Uterus (tissue), 4 donors: ENCODE measurements at places on chromosomes 11 and 22. TPM values are rescaled to one million over a fixed set of nuclear protein-coding genes. Genes with fewer than 3 reads are reported as not detected.

GRCh38 chr11:66874232-66874631 lies 17.4 kb downstream of the LRFN4 start:
- DNase-seq = no peak

DNA sequence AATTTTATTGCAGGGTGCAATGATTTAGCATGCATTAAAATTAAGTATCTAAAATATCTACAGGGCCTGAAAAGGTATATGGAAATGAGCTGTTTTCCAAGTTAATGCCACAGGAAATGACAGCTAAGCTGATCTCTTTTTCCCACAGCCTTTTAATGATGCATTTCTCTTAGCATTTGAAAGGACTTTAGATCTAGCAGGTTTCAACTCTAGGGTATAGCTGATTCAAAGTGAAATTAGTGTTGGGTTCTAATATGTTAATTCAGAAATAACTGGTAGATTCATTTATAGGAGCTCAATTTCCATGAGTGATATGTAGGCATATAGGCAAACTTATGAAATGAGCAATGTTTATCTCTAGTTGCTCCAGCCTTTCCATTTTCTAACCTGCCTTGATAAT lies 274.2 kb downstream of the CASP12 start:
- DNase-seq = no peak

DNA sequence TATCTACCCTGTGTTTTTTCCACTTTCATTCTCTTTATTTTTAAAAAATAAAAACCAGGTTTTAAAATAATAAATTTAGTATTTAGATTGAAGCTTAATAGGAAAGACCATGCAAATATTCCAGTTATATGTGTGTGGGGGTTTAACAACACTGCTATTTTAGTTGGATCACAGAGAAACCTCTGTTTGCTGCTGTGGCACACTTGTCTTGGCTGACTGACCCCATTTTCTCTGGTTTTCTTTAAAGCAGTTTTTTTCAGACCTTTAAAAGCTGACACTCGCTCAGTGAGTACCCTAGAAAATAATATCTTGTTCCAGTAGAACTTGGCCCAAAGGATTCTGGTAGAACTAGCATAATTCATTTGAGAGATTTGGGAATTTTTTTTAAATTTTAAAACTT lies 31.6 kb downstream of the ACER3 start:
- DNase-seq = no peak

Gene INPP5J
- 4.7 TPM for total RNA-seq

Gene SCUBE2
- total RNA-seq = 3.1 TPM

DNA sequence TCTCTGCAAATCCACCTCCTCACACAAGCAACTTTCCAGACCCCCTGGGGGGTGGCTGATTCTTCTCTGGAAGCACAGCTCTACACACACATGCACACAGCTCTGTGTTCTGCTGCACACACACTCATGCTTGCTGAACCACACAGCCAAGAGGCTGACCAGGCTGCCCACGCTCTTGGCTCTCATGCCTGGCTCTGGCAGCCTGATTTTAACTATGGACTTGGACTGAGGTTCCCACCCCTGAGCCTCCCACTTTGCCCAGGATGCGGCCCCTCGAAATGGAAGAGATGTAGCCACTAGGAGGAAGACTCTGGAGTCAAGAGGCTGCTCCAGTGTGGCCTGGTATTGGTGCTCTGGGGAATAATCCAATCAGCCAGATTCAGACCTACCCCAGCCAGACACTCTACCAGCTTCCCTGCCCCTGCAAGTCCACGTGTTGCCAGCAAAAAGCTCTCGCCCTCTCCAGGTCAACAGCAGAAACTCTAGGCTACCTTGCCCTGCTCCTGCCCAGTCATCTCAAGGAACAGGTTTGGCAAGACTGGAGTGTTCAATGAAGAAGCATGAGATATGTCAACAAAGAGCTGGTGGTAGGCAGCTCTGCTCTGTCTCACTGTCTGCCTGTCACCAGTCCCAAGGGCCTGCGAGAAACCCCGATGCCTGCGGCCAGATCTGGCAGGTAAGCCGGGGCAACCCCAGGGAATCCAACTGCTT lies 8.8 kb upstream of the CASTOR1 start:
- no peak for DNase-seq

Gene KCNJ1
- not detected for total RNA-seq

DNA sequence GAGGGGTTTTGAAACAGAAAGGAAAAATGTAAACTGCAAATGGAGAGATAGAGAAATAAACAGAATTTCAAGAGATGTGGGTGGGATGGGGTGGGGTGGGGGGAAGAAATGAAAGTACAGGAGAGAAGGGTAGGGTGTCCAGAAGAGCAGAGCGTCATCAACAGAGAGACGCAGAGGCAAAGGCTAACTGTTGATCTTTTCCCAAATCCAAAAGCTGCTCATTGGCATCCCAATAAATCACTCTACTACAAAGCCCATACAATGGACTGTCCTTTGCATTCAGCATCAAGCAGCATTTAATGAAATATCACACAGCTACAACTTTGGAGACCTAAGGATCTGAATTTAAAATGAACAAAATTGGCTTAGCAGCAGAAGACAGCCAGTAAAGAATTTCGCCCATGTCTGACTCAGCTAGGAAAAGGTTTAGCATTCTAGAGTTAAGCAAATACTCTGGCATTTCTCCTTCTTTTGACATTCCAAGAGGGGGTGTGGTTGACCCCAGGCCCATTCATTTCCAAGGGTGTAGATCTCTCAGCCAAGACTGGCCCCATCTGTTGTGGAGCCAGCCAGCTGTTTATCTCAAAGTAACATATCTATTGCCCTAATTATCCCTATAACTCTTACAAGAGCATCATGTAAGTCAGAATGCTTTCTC lies 1.5 kb downstream of the RAB30 start:
- DNase-seq = no peak

DNA sequence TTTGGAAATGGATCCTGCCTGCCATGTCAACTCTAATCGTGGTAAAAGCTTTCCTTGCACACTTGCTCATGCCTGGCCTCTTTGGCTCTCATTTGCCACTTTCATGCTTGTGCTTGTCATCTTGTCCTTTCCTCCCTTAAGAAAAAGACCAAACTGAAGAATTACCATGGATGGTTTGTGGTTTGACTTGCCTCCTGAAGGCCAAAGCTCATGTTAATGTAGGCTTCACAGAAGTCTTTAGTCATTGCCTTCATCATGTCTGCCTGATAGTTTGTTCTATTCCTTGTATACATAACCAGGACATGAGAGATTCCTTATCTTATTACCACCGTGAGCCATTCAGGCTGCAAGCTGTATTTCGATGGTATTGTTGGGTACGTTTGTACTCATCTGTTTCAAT lies 17.3 kb downstream of the TEAD1 start:
- no peak for DNase-seq

DNA sequence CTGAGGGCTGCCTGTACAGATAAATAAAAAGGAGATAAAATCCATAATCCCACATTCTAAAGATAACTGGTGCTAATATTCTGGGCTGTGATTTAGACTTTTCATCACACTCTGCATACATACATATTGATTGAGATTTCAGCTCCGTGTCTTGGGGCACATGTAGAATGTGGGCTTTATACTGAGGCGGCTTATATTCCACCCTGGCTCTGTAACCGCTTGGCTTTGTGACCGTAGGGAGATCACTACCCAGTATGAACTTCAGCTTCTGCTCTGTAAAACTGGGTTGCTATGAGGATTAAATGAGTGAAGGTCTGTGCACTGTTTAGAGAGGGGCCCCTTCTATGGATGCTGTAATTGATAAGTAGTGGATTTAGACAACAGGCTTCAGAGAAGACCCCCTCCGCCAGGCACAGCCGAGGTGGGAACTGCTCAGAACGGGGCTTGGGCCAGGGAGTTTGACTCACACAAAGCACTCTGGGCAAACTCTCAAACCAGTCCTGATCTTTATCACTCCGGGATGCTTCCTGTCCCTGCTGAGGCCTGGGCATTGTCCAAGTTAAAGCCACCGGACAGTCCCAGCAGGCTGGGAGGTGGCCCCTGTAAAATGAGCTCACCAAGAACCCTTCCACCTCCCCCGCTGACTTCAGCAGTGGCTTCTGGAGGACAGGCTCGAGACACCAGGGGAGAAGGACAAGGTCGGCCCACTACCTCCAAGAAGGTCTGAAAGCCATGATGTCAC lies 17.2 kb downstream of the KIAA1671 start:
- peak; percentile 60 for DNase-seq

GRCh38 chr11:130379276-130379675 lies 49.1 kb downstream of the ADAMTS8 start:
- DNase-seq = no peak

- no peak for DNase-seq
These were observed 61.1 kb upstream of the CD44 start for GRCh38 chr11:35077709-35078469.

DNA sequence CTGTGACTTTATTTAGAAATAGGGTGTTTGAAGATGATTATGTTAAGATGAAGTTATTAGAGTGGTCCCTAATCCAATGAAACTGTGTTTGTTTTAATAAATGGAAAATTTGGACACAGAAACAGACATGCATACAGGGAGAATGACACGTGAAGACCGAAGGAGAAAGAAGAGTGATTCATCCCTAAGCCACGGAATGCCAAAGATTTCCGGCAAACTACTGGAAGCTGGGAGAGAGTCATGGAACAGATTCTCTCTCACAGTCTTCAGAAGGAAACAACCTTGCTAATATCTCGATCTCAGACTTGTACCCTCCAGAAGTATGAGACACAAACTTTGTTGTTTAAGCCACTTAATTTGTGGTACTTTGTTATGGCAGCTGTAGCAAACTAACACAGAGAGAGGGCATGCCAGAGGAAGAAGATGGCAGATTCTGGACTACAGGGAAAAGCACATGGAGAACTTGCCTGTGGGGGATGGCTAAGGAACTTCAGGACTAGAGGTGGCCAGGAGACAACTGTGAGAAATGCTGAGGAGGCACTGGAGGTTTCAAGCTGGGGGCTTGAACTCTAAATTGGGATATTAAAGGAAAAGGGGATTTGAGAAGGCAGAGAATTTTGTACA lies 733.5 kb upstream of the CCDC90B start:
- no peak for DNase-seq

DNA sequence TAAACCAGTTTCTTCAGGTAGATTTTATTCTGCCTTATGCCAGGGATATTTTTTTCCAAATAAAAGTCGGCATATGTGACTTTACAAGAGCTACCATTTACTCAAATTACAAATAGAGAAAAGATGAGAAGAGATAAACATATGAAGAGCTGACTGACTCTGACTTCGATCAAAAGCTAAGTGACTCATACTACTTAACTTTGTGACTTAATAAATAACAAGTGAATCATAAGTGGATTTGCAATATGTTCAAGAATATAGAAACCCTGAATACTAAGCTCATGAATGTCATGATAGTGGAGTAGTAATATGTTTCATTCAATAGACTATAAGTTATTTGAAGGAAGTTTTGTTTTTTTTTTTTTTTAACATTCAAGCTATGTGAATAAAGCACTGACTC lies 130.5 kb upstream of the ANO3 start:
- no peak for DNase-seq

Gene MPZL3
- total RNA-seq = 8.3 TPM

Gene PGA4
- total RNA-seq = 1.0 TPM

- no peak for DNase-seq
These were observed 237.3 kb downstream of the ST3GAL4 start for GRCh38 chr11:126592496-126593410.

Gene PRRG4
- 2.3 TPM for total RNA-seq

DNA sequence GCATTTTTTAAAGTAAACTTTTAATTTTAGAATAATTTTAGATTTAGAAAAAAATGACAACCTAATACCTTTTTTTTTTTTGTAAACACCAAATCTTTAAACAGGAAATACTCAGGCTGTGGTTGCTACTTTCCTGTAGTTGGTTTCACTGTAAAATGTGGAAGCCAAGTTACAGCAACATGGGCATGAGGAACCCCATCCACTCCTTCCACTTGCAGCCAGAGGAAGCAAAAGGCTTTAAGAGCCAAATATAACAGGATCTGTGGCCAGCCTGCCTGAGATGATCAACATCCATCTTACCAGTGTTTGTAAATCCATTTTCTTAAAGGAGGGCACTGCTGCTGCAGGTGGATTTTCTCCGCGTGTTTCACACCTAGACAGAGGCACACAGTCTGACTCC lies 66.2 kb downstream of the TNRC6B start:
- DNase-seq = no peak

- no peak for DNase-seq
These were observed 100.8 kb downstream of the TRAF6 start for GRCh38 chr11:36409152-36409816.

DNA sequence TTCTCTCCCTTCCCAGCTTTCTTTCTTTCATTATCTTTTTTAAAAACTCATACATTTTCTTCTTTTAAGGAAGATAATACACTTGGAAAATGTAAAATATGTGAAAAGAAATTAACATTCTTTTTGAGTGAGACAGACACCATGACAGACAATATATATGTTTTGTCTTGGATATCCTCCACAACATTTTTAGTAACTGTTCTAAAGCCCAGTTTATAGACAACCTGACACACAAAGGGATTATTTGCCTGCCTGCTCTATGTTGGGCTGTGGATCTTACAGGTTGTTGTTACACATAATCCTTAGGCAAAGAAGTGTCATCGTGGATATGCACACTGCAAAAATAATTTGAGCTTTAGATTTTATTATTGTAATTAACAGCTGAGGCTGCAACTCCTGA lies 301.4 kb upstream of the PDGFD start:
- DNase-seq = no peak

Gene PDGFD
- total RNA-seq = 2.8 TPM

GRCh38 chr11:45147017-45147728 lies 734 bp downstream of the PRDM11 start:
- peak; percentile 96 for DNase-seq

Gene TMEM191C
- 0.28 TPM for total RNA-seq

Gene A4GALT
- total RNA-seq = 100.0 TPM

Gene CARD18
- total RNA-seq = not detected

GRCh38 chr11:8340296-8340695 lies 76.6 kb upstream of the LMO1 start:
- no peak for DNase-seq

Gene NELL1
- total RNA-seq = not detected

- DNase-seq = no peak
These were observed 92.5 kb downstream of the APIP start for GRCh38 chr11:34823639-34824038.

DNA sequence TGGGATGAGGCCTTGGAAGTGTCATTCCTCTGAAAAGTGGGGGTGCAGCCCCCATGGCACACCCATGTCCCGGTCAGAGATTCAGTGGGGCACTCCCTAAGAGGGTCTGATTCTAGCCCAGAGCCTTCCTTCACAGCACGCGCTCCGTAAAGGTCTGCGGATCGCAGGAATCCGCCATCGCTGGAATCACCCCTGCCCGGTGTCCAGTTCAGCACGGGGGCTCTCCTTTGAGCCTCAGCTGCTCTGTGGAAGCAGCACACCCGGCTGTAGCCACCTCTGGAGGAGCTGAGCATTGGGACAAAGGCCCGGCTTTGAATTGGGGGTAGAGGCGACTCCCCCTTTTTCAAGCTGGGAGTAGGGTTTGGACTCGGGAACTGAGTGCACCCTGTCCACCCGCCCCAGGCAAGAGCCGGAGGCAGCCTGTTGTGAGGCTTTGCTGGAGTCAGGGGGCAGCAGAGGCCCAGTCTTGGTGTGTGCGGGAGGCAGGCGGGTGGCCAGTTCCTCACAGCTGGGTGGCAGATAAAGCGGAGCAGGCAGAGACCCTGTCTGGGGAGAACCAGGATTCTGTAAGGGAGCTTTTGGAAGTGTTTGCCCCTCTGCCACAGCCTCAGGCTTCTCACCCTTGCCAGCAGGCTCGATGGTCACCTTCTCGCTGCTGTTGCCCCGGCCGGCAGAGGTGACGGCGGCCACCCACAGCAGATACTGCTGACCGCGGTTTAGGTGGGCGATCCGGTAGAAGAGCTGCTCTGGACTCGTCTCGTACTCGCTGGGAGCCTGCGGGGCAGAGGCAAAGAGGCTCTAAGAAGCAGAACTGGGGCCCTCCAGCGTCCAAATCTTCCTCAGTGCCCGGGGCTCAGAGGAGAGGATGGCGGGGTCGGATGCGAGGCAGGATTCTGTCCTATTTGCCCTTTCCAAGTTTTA lies 115.9 kb downstream of the CEP164 start:
- no peak for DNase-seq

Gene CCDC81
- total RNA-seq = 0.59 TPM
